Suppressor macrophage treated with lipopolysaccharide for 4 hours (primary cell): ENCODE measurements at places on chromosomes 5 and 9.

DNA sequence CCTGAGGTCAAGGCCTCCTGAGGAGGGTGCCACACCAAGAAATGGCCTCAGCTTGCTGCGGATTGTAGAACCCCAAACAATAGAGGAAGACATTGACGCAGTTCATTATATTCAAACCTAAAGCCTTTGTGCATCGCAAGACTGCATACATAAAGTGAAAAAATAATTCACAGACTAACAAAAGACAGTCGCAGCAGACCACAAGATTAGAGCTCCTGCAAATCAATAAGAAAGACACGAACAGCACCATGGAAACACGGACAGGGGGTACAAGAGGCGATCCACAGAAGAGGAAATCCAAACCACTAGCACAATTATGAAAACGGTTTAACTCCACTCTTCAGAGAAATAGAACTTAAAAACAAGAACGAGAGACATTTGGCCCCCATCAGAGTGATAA, 10.0 kb upstream of the TCOF1 start:
- DNase-seq = no peak

DNA sequence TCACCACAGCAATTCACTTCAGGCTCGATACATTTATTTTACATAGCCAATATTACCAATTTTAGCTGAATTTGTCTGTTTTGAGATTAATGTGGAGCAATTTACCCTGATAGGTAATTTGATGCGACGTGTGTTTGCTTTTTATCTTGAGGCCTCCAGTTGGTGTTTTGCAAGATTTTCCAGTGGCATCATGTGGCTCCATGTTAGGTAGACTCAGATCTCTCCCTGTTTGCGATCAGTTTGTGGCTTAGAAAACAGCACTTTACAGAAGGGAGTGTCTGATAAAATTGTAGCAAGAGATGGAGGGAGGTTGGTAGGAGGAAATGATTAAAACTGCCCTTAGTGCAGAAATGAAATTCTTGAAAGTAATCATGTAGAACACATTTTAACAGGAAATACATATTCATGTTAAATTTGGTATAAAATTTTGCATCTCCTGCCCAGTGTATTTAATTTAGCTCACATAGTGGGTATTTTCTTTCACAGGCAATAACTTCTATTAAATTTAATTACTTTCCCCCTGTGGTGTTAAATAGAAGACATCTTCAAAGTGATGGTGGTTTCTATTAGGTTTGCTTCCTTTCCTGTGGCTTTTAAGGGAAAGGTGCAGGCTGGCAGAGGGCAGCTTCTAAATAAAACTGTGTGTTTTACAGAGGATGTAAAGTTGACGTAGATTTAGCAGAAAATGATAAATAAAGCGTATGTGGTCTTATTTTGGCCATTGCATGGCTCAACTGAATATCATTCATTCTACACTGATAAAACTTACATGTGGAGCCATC, 135.8 kb downstream of the KDM4C start:
- no peak for DNase-seq

GRCh38 chr5:139770722-139771121, 24.9 kb upstream of the PSD2 start:
- DNase-seq = no peak

GRCh38 chr9:1510712-1511111, 460.6 kb downstream of the DMRT2 start:
- no peak for DNase-seq

GRCh38 chr9:98342098-98342819, 86.8 kb upstream of the TBC1D2 start:
- DNase-seq = no peak

DNA sequence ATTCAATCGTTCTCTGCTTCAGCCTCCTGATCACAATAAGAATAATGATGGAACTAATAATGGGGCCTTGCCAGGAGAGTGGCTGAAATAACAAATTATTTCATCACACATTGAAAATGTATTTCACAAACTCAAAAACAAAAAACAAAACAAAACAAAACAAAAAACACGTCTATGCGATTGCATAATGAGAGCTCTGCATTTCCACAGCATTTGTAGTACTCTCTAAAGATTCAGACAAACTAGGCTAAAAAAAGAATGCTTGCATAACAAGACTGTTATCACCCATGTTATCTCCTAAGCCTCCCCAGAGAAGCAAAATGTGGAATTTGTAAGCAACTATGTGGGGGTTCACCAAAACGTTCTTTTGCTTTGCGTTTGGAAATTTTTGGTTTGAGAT, 48.1 kb downstream of the PRELID2 start:
- DNase-seq = no peak

DNA sequence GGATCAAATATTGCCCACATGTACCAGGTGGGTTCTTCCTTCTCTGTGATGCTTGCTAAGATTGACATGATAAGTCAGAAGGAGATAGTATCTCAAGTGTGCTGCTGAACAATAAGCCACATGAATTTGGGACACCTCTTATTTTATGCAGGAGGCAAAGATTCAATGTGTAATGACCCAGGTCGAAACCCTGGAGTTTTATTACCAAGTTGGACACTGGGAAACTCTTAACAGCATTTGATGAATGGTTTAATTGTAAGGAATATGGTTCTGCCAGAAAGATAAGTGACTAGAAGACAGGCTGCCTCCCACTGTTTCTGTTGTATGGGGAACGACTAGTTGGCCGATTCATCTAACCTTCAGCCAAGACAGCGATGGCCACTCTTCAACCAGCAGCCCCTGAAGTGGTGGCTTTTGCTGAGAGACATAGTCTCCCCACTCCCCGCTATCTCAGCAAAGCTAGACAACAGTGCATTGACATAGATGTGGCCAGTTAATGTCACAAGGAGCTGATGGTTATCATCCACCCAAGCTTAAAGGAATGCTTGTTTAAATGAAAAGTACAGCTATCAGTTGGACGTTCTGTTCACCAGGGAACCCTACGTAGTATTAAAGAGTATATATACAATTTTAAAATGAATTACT, 407.7 kb downstream of the KDM4C start:
- DNase-seq = no peak
